ENCODE measurements at places on chromosomes 5 and 9. TPM values are rescaled to one million over a fixed set of nuclear protein-coding genes. Genes with fewer than 3 reads are reported as not detected.
A peak's percentile ranks its signal among the peaks of the same experiment; 100 is the strongest.

DNA sequence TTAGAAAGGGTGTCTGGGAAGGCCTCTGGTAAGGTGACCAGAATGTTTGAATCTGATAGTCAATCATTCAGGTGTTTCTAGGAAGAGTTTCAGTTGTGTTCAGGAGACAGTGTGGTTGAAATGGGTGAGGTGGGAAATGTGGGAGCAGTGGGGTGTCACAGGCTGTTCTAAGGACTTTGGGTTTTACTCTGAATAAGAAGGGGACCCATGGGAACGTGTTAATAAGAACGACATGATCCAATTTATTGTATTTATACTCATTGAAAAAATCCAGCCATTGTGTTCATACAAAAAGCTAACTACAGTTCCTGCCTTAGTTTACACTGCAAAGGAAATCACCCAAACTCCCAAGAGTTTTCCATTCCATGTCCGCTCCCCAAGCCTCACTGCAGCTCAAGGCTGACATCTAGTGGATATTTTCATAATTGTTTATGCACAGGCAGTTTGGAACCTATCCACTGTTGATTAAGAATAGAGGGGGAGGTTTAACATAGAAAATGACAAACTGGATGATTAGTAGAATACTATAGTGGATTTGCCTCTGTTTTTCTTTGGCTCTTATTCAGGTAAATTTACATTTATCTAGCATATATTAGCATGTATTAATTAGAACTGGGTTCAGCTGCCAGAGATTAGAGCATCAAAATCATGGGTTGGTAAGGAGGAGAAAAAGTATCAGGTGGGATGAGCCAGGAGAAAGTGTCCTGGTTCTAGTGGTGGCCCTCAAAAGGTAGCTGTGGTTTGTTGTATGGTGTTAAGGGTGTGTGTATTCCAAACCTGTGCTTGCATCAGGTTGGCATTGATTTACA, 17.7 kb downstream of the CAVIN4 start:
- DNase-seq = peak; percentile 63

- no peak for DNase-seq
Observed at GRCh38 chr5:43137326-43137725, 16.6 kb downstream of the ZNF131 start.

- no peak for DNase-seq
Observed at GRCh38 chr9:14989811-14990210, 79.6 kb upstream of the FREM1 start.

The LAMC3 gene
- under 0.01 TPM for total RNA-seq
